OCI-M1 (cell line): ENCODE measurements at places on chromosomes 11 and 22.

DNA sequence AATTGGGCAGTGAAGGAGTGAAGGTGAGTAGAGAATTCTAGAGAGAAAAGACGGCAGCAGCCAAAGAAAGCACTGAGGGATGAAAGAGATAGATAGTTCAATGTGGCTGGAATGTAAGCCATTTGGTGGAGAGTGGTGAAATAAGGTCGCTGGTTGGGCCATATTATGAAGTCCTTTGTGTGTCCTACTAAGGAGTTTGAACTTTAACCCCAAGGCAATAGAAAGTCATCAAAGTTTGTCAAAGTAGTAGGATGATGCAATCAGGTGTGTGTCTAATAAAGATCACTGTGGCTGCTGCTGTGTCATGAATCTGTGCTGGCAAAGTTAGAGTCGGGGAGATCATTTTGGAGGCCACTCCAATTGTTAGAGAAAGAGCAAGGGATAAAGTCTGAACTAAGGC, 18.7 kb downstream of the RNF121 start:
- peak; percentile 88 for DNase-seq

- DNase-seq: no peak
These were observed 25.7 kb downstream of the AMPD3 start for GRCh38 chr11:10480760-10481159.

DNA sequence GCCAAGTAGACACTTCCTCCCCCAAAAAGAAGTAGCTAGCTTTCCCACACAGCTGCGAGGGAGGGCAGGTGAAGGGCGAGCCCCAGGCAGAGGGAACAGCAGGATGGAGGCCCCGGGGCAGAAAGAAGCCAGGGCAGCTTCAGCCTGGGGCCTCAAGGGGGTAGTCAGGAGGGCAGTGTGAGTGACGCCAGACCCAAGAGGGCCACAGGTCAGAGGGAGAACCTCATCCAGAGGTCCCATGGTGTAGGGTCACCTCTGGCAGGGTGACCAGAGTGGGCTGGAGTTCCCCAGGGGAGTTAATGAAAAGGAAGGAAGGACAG, 9.2 kb downstream of the PRR5 start:
- DNase-seq: no peak

DNA sequence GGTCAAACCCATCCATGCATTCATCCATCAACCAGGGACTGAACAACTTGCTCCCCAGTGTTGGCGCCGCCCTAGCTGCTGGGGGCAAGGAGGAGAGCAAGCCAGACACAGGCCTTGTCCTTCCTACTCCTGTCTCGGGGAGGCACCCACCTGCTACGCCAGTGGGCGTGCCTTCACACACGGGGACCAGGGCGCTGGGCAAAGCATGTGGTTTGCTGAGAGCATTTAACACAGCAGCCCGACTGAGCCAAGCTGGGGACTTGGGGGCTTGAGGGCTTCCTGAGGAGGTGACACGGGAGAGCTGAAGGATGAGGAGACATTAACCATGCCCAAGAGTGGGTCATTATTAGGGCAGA, 30.6 kb downstream of the CACNA1I start:
- DNase-seq: no peak

DNA sequence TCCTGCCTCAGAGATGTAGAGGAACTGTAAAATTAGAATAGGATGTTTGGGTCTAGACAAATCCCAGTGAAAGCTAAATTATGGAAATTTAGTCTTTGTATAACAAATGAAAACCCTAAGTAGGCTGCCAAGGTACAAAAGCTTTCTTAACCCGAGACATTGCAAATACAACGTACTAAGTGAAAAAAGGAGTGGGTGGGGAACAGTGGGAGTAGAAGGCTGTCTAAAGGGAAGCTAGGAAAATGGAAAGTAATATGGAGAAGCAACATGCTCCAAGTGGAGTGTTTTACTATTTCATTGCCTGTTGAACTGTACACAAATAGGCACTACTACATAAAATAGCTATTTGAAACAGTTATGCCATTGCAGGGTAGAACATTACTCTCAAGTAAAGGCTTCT, 6.8 kb upstream of the LIN7C start:
- DNase-seq: no peak

DNA sequence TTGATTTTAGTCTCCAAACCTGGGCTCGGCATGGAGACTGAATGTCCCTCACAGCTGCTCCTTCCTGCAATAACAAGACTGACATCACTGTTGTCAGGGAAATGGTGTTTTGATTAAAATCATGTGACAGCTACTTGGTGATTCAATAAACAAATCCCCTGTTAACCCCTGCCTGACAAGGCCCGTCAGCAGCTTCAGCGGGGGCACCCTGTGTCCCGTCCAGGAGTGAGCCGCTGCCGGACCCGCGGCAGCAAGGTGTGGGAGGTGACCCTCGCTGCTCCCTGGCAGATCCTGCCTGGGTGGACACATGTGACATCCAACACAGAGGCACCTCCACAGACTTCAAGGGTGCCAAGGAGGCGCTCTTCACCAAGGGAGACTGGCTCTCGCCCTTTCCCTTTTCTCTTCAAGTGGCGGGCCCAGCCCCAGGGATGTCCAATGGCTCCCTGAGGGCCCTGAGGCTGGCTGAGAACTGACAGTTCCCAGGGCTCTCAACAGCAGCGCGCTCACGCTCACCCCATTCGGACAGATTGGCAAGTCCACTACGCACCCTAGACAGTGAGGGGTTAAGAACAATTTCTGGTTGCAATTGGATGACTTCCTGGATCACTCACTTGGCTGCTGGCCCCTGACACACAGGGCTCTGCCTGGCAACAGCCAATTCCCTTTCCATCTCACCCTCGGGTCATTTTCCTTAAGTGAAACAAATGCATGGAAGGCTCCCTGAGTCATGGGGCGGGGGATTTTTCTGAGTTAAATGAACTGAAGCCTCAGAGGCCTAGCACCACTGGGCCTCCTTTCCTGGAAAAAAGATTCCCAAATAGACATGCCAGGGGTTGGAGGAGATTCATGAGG, 30.7 kb downstream of the PPP2R1B start:
- DNase-seq: no peak

DNA sequence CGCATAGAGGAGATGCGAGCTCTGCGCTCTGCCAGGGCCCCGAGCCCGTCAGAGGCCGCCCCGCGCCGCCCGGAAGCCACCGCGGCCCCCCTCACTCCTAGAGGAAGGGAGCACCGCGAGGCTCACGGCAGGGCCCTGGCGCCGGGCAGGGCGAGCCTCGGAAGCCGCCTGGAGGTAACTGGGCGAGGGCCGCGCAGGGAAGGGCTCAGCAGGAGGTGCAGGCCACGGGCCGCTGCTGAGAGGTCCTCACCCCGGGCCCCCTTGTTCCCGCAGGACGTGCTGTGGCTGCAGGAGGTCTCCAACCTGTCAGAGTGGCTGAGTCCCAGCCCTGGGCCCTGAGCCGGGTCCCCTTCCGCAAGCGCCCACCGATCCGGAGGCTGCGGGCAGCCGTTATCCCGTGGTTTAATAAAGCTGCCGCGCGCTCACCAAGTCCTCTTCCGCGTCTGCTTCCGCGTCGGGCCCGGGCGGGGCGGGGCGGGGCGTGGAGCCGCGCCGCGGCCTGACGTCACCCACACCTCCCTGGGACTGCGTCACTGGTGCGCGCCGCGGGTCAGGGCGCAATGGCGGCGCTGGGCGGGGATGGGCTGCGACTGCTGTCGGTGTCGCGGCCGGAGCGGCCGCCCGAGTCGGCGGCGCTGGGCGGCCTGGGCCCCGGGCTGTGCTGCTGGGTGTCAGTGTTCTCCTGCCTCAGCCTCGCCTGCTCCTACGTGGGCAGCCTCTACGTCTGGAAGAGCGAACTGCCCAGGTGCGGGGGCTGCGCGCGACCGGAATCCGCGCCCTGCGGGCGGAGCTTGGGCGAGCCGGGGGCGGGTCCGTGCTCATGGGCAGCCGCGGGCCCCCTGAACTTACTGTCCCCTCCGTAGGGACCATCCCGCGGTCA, at the start of gene RCE1:
TSS of gene RCE1 (plus strand) at position 546 of the 880 bp plus-strand sequence. CDS start at position 561, 15 bp downstream.
- peak; percentile 94 for DNase-seq

DNA sequence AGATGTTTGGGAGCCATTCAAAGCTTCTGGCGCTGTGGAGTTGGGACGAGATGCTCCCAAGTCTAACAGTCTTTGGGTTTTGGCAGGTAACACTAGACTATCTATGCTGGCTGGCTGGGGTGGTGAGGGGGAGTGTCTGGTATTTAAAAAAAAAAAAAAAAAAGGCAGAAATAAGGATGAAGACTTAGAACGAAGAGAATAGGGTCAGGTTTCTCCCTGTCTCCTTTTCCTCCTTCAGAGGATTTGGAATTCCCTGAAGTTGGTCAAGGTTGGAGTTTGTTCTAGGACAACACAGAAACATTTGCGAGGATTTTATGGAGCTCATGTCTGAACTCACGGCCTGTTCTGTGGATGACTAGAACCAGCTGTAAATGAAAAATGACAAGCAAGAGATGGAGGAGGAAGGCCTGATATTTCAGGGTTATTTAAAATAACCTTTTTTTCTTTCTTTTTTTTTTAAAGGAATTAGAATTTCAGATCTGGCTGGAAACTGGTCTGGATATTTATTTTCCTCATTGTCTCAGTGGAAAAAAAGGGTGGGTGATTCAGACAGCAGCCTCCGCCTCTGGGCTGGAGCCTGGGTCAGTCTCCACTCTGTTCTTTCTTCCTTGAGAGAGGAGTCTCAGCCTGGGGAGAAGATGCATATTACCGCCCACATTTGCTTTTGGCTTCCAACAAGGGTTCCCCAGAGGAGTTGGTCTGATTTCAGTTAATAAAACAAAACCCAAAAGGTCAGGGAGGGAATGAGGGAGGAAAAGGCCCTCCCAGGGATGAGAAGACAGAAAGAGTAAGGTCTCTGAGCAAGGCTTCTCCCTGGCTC, 80.1 kb downstream of the USP35 start:
- no peak for DNase-seq

GRCh38 chr11:120022617-120023016, 115.3 kb downstream of the TRIM29 start:
- no peak for DNase-seq
